ENCODE measurements at places on chromosomes 5 and 9.
A peak's percentile ranks its signal among the peaks of the same experiment; 100 is the strongest.

DNA sequence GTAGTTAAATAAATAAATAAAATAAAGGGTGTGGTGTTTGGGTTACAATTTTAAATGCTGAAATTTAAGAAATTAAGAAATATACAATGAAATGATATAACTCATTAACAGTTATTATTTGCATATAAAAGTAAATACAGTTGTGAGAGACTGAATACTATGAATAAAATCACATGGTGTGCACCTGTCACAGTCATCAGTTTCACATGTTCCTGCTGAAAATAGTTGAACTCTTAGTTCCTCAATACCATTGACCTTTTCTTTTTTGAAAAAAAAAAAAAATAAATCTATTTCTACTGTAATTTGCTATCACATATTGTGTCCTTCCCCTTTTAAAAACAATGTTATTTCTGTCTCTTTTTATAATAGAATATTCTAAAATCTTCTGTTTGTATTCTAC lies 130.9 kb upstream of the CHD1 start:
- DNase-seq: no peak

DNA sequence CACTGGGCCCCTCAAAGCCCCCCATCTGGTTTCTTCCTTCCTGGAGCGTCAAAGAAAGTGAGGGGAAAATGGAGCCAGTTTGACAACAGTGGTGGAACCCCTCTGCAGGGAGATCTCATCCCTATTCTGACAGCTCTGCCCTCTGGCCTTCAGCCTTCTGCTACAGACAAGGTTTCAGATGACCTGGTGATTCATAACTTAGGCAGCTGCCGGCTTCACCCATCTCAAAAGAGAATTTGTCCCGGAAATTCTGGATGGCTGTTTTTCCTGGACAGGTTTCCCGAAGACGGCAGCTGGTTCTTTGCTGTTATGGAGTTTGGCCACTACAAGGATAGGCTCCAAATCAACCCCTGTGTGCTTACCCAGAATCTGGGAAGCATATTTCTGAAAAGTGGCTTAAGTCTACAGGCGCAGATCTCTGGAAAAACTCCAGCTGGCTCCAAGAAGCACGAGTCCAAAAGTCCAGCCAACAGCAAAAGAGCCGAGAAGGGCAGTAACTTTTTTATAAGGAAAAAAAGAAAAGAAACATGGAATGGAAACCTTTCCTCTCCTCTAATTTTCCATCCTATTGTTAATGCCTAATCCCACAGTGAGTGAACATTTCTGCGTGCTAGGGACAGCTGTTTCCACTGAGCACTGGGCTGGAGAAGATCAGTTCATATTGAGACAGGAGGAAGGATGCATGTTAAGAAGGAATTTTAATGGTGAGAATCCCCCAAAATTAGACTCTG lies 54.5 kb downstream of the ZNF366 start:
- DNase-seq: no peak

DNA sequence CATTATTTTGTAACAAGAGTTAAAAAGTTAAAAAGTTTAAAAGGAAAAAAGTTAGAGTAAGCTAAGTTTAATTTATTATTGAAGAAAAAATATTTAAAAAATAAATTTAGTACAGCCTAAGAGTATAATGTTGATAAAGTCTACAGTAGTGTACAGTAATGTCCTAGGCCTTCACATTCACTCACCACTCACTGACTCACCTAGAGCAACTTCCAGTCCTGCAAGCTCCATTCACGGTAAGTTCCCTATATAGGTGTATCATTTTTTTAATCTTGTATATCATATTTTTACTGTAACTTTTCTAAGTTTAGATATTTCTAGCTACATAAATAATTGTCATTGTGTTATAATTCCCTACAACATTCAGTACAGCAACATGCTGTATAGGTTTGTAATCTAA lies 69.4 kb upstream of the PANK3 start:
- DNase-seq: no peak

DNA sequence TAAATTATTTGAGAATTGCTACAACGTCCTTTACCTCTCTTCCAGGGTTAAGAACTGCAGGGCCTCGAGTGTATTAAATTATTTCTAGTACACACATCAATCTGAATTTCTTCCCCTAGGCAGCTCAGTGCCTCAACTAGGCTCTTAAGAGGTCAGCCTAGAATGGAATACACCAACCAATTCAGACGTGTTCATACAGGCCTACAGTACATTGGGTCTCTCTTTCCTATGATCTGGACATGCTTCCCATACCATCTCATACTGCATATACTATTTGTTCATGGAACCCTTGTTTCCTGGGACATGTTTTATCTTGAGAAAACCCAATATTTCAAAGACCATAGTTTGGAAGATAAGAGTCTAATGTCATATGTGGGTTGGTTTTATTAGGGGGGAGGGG lies 434.1 kb upstream of the WWC1 start:
- no peak for DNase-seq

DNA sequence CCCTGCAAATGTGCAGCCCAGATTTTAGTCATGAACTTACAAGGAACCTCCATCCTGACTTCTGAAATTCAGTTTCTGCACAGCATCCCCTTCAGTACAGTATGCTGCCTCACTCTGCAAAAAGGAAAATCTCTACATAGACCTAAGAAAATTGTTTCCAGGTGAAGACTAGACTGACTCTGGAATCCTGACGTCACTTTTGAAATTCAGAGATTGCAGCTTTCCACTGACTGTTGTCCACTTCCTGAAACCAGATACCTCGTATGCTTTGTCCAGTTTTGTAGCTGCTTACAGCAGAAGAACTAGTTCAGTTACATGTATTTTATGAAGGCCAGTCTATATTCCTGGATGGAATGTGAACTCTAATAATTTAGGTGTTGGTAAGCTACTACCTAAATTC lies 629.3 kb upstream of the ST8SIA4 start:
- DNase-seq: peak; percentile 13

DNA sequence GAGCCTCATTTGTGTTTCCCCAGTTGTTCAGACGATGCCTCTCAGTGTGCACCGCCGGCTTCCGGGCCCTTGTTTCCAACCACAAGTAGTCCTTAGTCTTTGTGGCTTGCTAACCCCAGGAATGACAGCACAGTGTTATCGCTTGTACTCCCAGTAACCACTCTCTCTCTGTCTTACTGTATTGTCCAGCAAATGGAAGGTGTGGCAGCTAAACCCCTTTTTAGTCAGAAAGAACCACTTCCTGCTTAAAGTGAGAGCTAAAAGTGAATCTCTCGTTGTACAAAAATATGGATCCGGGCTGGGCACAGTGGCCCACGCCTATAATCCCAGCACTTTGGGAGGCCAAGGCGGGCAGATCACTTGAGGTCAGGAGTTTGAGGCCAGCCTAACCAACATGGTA lies 61.3 kb downstream of the ENC1 start:
- no peak for DNase-seq

DNA sequence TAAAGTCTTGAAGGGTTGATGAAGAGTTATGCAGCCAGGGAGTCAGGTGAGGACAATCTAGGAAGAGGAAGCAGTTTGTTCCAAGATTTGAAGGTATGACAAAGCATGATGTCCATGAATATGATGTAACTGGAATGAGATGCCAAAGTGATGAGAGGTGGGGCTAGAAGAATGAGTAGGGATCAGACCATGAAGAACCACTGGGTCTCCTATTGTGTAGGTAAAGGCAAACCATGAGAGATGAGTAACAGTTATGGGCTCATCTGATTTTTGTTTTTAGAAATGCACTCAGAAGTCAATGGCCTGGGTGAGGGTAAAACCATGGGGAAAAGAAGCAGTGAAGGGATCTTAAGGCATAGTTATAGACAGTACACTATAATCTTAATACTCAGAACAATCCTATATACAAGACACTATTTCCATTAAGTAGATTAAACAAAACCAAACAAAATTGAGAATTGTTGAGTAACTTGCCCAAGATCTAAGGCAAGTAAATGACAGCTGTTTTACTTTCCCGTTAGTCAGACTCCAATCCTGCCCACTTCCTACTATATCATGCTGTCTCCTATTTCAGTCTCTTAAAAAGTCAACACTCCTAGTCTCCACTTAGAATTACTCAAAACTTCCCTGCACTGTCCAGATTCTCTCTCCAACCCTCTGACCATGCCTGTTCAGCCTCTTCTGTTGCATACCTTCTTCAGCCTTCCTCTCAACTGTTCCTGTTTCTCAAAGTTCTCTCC lies 393.8 kb upstream of the MEF2C start:
- DNase-seq: no peak

GRCh38 chr9:129175825-129176633 lies 2.0 kb downstream of the IER5L start:
- peak; percentile 85 for DNase-seq

Measured in inflammatory macrophage treated with lipopolysaccharide for 1 hour (primary cell).